Spinal cord (tissue), 10 donors: ENCODE measurements at places on chromosomes 12 and 14. TPM values are rescaled to one million over a fixed set of nuclear protein-coding genes. Genes with fewer than 3 reads are reported as not detected.

- H3K36me3 ChIP-seq = peaks cover 31% of the 10 kb centered on the region
- H3K4me3 ChIP-seq = peak overlapping the region; percentile 77
- no peaks in the 10 kb centered on the region for H3K27me3 ChIP-seq
- DNase-seq = no peak
- H3K27ac ChIP-seq = peak overlapping the region; percentile 96
These were observed 2.2 kb downstream of the CDK2AP1 start for GRCh38 chr12:123269395-123269892.

GRCh38 chr12:27905285-27906126 lies 67.0 kb downstream of the PTHLH start:
- no peaks in the 10 kb centered on the region for H3K36me3 ChIP-seq
- DNase-seq = no peak
- no peaks in the 10 kb centered on the region for H3K27me3 ChIP-seq
- H3K4me1 ChIP-seq = no peaks in the 10 kb centered on the region

DNA sequence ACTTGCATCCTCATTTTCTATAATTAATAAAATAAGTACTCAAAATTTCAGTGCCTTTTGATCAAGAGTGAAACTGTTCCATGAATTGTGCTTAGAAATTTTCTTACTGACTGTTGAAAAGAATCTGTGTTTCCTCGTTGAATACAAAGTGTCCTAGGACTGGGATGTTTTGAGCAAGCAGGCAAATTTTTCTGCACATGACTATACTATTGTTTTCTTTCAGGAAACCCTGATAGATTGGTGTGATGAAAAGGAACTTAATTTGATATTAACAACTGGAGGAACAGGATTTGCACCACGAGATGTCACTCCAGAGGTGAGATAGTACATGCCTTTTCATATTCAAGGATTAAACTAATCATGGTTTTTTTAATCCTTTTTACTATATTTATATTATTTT lies 316.3 kb downstream of the GPHN start:
- no peak for DNase-seq
- no peaks in the 10 kb centered on the region for H3K27me3 ChIP-seq
- no peak overlapping the region for H3K4me3 ChIP-seq
- no peaks in the 10 kb centered on the region for H3K4me1 ChIP-seq
- H3K27ac ChIP-seq = no peak overlapping the region

DNA sequence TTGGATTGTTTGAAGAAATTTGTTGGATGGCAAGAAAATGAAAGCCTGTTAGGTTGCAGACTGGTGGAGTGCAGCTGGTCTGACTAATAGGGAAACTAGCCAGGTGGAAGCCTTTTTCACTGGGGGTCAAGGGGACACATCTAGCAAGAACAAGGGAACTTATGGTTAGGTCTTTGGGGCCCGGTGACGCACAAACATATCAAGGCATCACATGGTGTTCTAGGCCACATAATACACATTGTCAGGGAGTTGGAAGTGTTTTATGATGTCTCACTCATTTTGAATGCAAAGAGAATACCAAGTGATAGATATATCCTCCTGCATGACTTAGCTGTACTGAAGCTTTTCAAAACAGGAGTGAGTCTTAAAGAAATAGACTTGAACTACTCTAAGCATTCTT lies 351.2 kb downstream of the KCNH5 start:
- H3K36me3 ChIP-seq = no peaks in the 10 kb centered on the region
- no peaks in the 10 kb centered on the region for H3K27me3 ChIP-seq
- H3K27ac ChIP-seq = no peak overlapping the region
- no peak for DNase-seq
- no peak overlapping the region for H3K4me3 ChIP-seq

GRCh38 chr14:92924247-92924646 lies 1.3 kb downstream of the CHGA start:
- peaks cover 26% of the 10 kb centered on the region for H3K4me1 ChIP-seq
- H3K27me3 ChIP-seq = peaks cover 4% of the 10 kb centered on the region
- H3K36me3 ChIP-seq = peaks cover 11% of the 10 kb centered on the region
- no peak overlapping the region for H3K27ac ChIP-seq
- DNase-seq = peak; percentile 32

DNA sequence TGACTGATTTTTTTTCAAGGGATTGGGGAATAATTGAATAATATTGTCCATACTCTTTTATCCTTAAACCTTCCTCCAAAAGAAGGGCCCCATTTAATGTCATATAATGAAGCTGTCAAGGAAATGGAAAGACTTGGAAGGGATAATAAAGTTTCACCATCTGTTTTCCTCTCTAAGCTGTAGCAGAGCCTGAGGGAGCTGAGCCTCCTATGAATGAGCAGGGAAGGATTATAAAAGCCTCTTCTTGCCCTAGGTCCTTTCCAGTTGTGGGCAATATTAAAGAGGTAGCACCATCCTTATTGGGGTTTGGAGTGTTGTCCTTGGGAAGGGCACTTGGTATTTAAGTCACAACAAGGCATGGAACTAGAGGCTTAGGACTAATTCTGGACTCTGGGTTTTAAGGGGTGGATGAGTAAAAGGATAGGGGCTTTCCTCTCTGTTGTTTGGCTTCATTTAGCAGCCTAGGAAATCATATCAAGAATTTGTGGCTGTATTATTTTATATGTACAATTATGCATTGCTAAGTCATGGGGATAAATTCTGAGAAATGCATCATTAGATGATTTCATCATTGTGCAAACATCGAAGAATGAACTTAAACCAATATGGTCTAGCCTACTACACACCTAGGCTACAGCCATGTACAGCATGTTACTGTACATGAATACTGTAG lies 408.5 kb upstream of the DCN start:
- H3K27me3 ChIP-seq = no peaks in the 10 kb centered on the region
- no peaks in the 10 kb centered on the region for H3K4me1 ChIP-seq
- H3K4me3 ChIP-seq = no peak overlapping the region
- H3K27ac ChIP-seq = no peak overlapping the region
- DNase-seq = no peak
- H3K36me3 ChIP-seq = no peaks in the 10 kb centered on the region

DNA sequence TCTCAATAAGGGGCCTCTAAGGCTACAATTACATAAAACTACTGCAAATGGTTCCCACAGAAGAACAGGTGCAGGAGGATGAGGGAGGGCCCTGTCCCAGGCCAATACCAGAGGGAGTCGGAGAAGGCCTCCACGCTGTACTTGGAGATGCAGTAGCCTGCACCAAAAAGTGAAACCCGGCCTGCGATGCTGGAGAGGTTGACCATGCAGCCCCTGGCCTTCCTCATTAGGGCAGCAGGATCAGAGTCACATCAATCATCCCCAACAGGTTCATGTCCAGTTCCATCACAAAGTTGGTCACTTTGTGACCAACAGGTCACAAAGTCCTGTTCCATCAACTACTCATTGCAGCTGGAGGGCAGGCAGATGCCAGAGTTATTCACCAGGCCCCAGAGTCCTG lies 23.0 kb downstream of the ZBTB39 start:
- H3K4me3 ChIP-seq = no peak overlapping the region
- no peaks in the 10 kb centered on the region for H3K36me3 ChIP-seq
- no peak overlapping the region for H3K27ac ChIP-seq

DNA sequence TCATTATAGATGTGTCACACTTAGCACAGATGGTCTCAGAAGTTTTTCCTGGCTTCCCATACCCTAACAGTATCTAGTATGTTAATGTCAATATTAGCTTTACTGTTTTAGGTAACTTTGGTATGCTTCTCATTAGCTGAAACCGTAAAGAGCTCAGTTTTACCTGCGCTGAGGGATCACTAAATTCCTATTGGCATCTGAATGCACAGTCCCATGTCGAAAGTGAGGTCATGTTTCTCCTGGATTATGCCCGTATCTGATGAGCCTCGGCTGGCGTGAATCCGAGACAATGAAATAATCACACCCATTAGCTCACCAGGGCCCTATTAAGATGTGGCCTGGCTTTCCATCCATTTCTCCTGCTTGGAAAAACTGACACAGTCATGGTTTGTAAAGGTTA lies 418.2 kb downstream of the ZFP36L1 start:
- no peaks in the 10 kb centered on the region for H3K27me3 ChIP-seq
- H3K4me3 ChIP-seq = no peak overlapping the region
- peak overlapping the region; percentile 43 for H3K27ac ChIP-seq
- H3K36me3 ChIP-seq = no peaks in the 10 kb centered on the region
- DNase-seq = no peak
- H3K4me1 ChIP-seq = peaks cover 8% of the 10 kb centered on the region

GRCh38 chr14:21041676-21042433 lies at the start of gene RNASE7:
TSS of gene RNASE7 (plus strand) at chr14:21042362. CDS start at chr14:21042993, 631 bp downstream.
- no peak within 1 kb of the TSS for H3K4me3 ChIP-seq
- H3K27me3 ChIP-seq = no peaks in the 10 kb centered on the region
- peaks cover 30% of the 10 kb centered on the region for H3K4me1 ChIP-seq
- H3K27ac ChIP-seq = no peak within 1 kb of the TSS

DNA sequence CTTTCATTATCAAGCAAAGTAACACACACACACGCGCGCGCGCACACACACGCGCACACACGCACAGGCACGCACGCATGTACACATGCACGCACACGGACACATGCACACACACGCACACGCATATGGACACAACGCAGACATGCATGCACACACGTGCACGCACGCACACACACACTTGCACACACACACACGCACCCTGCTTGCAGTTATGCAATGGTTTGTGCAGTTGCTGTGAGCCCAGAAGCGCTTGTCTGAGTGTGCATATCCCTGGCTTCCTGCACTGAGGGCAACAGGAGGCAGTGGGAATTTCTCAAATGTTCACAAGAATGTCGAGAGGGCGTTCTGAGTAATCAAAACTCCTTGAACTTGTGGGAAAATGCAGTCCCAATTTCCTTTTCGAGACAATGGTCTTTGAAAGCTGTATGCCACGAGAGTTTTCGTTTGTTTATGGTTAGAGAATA lies 41.6 kb downstream of the NFKBIA start:
- H3K27ac ChIP-seq = no peak overlapping the region
- peaks cover 25% of the 10 kb centered on the region for H3K4me1 ChIP-seq
- H3K27me3 ChIP-seq = no peaks in the 10 kb centered on the region
- H3K4me3 ChIP-seq = no peak overlapping the region

- no peaks in the 10 kb centered on the region for H3K4me1 ChIP-seq
- H3K36me3 ChIP-seq = no peaks in the 10 kb centered on the region
- no peak overlapping the region for H3K27ac ChIP-seq
- no peak for DNase-seq
- H3K27me3 ChIP-seq = no peaks in the 10 kb centered on the region
These were observed 57.2 kb upstream of the RHOJ start for GRCh38 chr14:63147018-63147417.

DNA sequence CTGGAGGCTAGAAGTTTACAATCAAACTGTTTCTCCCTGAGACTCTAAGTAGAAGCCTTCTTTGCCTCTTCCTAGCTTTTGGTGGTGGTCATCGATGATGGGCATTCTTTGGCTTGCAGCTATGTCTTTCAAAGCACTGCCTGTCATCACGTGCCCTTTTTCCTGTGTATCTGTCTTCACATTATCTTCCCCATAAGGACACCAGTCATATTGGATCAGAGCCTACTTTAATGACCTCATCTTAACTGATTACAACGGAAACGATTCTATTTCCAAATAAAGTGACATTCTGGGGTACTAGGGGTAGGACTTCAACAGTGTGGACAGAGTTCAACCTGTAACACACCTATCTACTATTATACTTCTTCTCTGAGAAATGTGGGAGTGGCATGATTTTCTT lies 31.1 kb upstream of the IFNG-AS1 start:
- H3K4me3 ChIP-seq = no peak overlapping the region
- H3K27ac ChIP-seq = no peak overlapping the region
- peaks cover 4% of the 10 kb centered on the region for H3K4me1 ChIP-seq
- no peaks in the 10 kb centered on the region for H3K27me3 ChIP-seq
- no peak for DNase-seq
- no peaks in the 10 kb centered on the region for H3K36me3 ChIP-seq

- no peak overlapping the region for H3K4me3 ChIP-seq
- no peaks in the 10 kb centered on the region for H3K4me1 ChIP-seq
- DNase-seq = no peak
- no peaks in the 10 kb centered on the region for H3K27me3 ChIP-seq
These were observed 41.1 kb downstream of the CEP83 start for GRCh38 chr12:94418517-94418916.

- peak overlapping the region; percentile 83 for H3K27ac ChIP-seq
- no peaks in the 10 kb centered on the region for H3K27me3 ChIP-seq
- DNase-seq = peak; percentile 58
- H3K4me3 ChIP-seq = peak overlapping the region; percentile 83
- H3K36me3 ChIP-seq = no peaks in the 10 kb centered on the region
These were observed 1.1 kb downstream of the CNTN1 start for GRCh38 chr12:40693207-40693821.

DNA sequence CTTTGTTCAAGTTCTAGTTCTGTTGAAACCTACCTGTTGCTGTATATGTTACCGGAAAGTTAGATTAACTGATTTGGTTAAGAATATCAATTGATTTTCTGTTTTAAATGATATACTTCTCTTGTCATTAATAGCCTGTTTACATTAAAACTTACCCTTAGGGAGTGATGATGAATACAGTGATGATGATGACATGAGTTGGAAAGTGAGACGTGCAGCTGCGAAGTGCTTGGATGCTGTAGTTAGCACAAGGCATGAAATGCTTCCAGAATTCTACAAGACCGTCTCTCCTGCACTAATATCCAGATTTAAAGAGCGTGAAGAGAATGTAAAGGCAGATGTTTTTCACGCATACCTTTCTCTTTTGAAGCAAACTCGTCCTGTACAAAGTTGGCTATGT lies 33.0 kb downstream of the CAND1 start:
- no peaks in the 10 kb centered on the region for H3K4me1 ChIP-seq
- no peak overlapping the region for H3K4me3 ChIP-seq
- no peak overlapping the region for H3K27ac ChIP-seq
- no peaks in the 10 kb centered on the region for H3K27me3 ChIP-seq
- H3K36me3 ChIP-seq = no peaks in the 10 kb centered on the region
- DNase-seq = no peak

GRCh38 chr14:47154276-47154797 lies 502.8 kb upstream of the RPL10L start:
- DNase-seq = no peak
- no peaks in the 10 kb centered on the region for H3K27me3 ChIP-seq
- peaks cover 4% of the 10 kb centered on the region for H3K4me1 ChIP-seq

- no peak for DNase-seq
- no peaks in the 10 kb centered on the region for H3K36me3 ChIP-seq
- no peaks in the 10 kb centered on the region for H3K4me1 ChIP-seq
- H3K27me3 ChIP-seq = no peaks in the 10 kb centered on the region
- H3K4me3 ChIP-seq = no peak overlapping the region
These were observed 348.3 kb downstream of the BMP4 start for GRCh38 chr14:53608369-53608768.

GRCh38 chr14:70599345-70599744 lies 1.1 kb downstream of the MED6 start:
- H3K4me1 ChIP-seq = no peaks in the 10 kb centered on the region
- H3K27me3 ChIP-seq = no peaks in the 10 kb centered on the region
- no peak for DNase-seq
- no peak overlapping the region for H3K27ac ChIP-seq
- peaks cover 14% of the 10 kb centered on the region for H3K36me3 ChIP-seq

GRCh38 chr14:77032844-77033621 lies 4.5 kb upstream of the IRF2BPL start:
- H3K27me3 ChIP-seq = no peaks in the 10 kb centered on the region
- peak overlapping the region; percentile 97 for H3K27ac ChIP-seq
- DNase-seq = peak; percentile 91
- H3K4me1 ChIP-seq = peaks cover 58% of the 10 kb centered on the region

GRCh38 chr12:54588110-54588889 lies at the start of gene PPP1R1A:
TSS of gene PPP1R1A (minus strand) at chr12:54588659. CDS start at chr12:54588488, 171 bp downstream.
- no peak within 1 kb of the TSS for H3K27ac ChIP-seq
- H3K4me3 ChIP-seq = peak within 1 kb of the TSS; percentile 54
- peaks cover 31% of the 10 kb centered on the region for H3K4me1 ChIP-seq
- H3K27me3 ChIP-seq = peaks cover 4% of the 10 kb centered on the region
- no peak for DNase-seq

Gene STAT6
- 58.0 TPM for total RNA-seq

Gene SERPINA1
- 5.9 TPM for total RNA-seq

Gene SYCP3
- total RNA-seq = 0.28 TPM

Gene SPIC
- total RNA-seq = not detected

Gene GPR162
- 54.2 TPM for total RNA-seq

Gene HRK
- total RNA-seq = 2.5 TPM

Gene GPR135
- total RNA-seq = 5.7 TPM

Gene TMTC1
- 87.6 TPM for total RNA-seq
